Aortic smooth muscle cell (primary cell): ENCODE measurements at places on chromosomes 16 and 17. TPM values are rescaled to one million over a fixed set of nuclear protein-coding genes. Genes with fewer than 3 reads are reported as not detected.

Gene FNDC8
- total RNA-seq = 0.12 TPM in 1 of 2 replicates, not detected in the other

Gene CES3
- 0.13 and 0.56 TPM in 2 replicates for total RNA-seq

Gene C17orf78
- total RNA-seq = not detected in 2 replicates

Gene KRT10
- 3.0 and 3.8 TPM in 2 replicates for total RNA-seq

Gene SENP3
- 55.3 and 71.7 TPM in 2 replicates for total RNA-seq

Gene SMTNL2
- not detected in 2 replicates for total RNA-seq

Gene TLCD2
- total RNA-seq = 2.6 and 3.6 TPM in 2 replicates

Gene ATAD5
- total RNA-seq = 1.4 and 2.5 TPM in 2 replicates

Gene CFAP119
- total RNA-seq = 2.7 and 2.9 TPM in 2 replicates

Gene NPIPA2
- total RNA-seq = 1.7 TPM in 1 of 2 replicates, not detected in the other

Gene CRYBA1
- total RNA-seq = not detected in 2 replicates

Gene CX3CL1
- 7.5 and 7.7 TPM in 2 replicates for total RNA-seq

Gene SMIM36
- not detected in 2 replicates for total RNA-seq

Gene G6PC1
- total RNA-seq = not detected in 2 replicates

Gene KREMEN2
- not detected in 2 replicates for total RNA-seq
